Activated CD4-positive, alpha-beta memory T cell treated with anti-CD3 and anti-CD28 coated beads, Interleukin-2, amount 10 ng/mL, durations not matched to agents 7 days and 5 days (primary cell): ENCODE measurements at places on chromosomes 13 and 19. TPM values are rescaled to one million over a fixed set of nuclear protein-coding genes. Genes with fewer than 3 reads are reported as not detected.

GRCh38 chr19:18745931-18746330, 45.2 kb downstream of the COMP start:
- DNase-seq = no peak

DNA sequence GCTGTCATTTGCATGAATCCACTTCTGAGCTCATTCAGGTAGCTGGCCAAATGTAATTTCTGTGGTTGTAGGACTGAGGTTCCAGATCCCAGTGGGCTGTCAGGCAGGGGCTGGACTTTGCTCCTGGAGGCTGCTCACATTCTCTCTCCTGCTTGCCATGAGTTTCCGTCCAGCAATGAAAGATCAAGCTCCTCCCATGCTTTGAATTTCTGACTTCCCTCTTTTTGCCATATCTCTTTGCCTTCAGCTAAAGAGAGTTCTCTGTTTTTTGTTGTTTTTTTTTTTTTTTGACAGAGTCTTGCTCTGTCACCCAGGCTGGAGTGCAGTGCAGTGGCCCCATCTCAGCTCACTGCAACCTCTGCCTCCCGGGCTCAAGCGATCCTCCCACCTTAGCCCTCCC, 76.9 kb downstream of the ING1 start:
- DNase-seq = no peak

DNA sequence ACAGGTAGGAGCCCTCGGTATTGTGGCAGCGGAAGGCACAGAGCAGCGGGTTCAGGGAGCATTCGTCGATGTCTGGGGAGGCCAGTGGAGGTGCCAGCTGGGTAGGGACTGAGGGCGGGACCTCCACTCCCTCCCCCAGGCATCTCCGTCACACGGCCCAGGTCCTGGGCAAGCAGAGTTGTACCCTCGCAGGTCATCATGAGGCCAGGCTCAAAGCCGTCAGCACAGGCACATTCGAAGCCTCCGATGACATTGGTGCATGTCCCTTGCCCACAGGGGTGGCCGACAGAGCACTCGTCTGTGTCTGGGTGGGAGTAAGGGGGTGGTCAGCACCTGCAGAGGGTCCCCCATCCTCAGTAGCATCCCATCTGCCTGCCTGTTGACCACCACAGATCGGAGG, 35.3 kb downstream of the CCL25 start:
- no peak for DNase-seq

DNA sequence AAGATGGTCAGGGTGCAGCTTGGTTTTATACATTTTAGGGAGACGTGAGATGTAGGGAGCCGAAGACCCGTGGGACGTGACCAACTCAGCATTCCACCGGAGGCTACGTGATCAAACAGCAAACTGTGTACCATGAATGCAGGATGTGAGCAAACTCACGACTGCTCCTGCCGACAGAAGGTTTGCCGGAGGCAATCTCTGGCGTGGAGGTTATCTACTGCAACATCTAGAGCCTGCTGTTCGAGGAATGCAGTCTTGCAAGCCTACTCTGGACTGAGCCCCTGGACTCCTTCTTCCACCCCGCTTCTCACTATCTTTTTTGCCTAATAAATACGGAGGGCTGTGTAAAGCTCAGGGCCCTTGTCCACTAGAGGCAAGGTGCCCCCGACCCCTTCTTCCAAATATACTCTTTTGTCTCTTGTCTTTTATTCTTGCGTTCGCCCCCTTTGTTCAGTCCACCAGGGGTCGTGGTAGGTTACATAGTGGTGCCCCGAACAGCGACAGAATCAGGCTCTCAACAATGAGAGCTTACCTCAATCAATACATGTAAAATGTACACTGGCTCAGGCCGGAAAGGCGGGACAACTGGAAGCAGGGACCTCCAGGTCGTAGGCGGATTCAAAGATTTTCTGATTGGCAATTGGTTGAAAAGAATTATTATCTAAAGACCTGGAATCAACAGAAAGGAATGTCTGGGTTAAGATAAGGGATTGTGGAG, 8.9 kb upstream of the OR1I1 start:
- DNase-seq = no peak

- no peak for DNase-seq
Measured at GRCh38 chr19:2983351-2984214, 6.2 kb downstream of the TLE6 start.

GRCh38 chr19:4497770-4498389, 20.4 kb downstream of the PLIN4 start:
- DNase-seq = no peak

DNA sequence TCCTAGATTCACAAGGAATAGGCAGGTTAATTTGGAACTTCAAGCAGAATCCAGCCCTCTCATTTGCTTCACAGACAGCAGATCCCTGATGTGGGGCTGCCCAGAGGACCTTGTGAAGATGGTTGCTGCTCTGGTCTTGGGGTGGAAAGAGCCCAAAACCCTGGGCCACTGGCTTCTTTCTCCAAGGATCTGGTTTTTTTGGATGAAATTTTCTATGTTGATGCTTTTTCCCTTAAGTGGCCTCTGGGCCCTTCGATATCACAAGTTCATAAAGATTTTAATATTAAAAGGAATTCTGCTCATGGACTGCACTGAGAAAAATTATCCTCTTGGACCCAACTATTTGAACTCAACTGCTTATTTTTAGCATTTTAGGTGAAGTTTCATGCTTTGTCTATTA, 421.1 kb downstream of the KLF5 start:
- no peak for DNase-seq

DNA sequence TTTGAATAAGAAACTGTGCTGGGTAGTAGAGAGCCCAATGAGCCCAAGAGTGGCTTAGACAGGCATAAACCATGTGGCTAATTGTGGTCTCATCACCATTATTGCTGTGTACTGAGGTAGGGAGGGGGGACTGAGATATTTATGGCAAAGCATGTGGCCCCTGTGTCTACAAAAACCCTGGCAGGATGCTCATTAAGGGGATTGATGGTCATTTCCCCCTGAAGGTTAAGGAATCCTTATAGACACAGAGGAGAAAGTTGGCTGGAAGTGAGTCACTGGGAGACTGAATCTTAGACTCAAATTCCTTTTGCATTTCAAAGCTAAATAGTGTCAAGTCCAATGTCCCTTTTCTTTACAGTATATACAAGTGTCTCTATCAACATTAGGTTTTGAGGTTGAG, 9.8 kb upstream of the DACT3 start:
- DNase-seq = no peak

- no peak for DNase-seq
Measured at GRCh38 chr13:91408971-91409370, 10.6 kb downstream of the GPC5 start.

- DNase-seq = no peak
Measured at GRCh38 chr19:36032251-36033104, at the start of gene CLIP3. Gene CLIP3 (minus strand): TSS chr19:36032873. CDS start chr19:36032357, 516 bp downstream.

GRCh38 chr13:98782654-98783053, 30.2 kb upstream of the SLC15A1 start:
- no peak for DNase-seq

DNA sequence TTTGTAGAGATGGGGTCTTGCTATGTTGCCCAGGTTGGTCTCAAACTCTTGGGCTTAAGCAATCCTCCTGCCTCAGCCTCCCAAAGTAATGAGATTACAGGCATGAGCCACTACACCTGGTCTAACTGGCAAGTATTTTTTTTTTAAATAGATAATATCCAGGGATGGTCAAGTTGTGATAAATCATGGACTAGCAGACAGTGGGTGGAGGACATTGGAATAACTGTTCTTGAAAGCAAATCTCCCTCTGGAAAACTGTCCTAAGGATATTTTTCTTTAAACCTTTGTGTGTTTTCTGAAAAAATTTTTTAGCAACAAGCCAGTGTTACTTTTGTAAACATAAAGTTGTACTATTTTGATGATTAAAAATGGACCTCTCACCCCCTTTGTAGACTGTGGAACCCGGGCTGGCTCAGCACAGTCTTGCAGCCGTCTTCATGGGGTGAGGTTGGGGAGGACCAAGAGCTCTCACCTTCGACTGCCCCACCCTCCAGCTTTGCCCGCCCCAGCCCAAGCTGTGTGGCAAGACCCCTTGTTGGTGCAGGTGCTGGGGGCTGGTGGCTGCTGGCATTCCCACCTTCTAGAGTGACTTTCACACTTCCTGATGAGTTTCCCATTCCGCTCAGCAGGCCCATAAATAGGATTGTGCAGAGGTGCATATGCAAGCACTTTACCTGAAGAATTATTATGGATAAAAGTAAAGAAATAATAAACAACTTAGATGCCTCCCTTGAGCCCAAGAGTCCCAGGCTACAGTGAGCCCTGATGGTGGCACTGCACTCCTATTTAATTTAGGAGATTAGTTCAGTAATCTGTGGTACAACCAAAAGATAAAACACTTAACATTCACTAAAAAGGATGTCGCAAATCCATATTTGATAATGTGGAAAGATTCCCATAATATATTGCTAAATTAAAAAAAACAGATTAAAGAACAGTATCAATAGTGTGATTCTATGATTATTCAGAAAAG, 107.3 kb downstream of the GADD45B start:
- DNase-seq = no peak

DNA sequence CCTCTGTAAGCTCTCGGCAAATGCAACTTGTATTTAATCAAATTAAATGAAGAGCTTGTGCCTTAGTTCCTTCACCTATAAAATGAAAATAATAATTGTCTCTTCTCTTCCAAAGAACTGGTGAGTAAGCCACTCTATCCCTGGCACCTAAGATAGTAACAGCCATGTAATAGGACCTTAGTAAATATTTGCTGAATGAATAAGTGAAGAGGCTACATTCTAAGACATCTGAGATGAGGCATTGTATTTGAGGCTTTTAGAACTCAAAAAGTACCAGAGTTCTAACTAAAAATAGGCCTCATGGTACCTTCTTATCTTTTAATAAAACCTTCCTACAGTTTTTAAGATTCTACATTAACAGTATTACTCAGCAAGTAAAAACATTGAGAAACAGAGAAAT, 17.3 kb upstream of the DCLK1 start:
- DNase-seq = no peak

- DNase-seq = no peak
Measured at GRCh38 chr13:27980280-27980998, 8.1 kb downstream of the URAD start.

DNA sequence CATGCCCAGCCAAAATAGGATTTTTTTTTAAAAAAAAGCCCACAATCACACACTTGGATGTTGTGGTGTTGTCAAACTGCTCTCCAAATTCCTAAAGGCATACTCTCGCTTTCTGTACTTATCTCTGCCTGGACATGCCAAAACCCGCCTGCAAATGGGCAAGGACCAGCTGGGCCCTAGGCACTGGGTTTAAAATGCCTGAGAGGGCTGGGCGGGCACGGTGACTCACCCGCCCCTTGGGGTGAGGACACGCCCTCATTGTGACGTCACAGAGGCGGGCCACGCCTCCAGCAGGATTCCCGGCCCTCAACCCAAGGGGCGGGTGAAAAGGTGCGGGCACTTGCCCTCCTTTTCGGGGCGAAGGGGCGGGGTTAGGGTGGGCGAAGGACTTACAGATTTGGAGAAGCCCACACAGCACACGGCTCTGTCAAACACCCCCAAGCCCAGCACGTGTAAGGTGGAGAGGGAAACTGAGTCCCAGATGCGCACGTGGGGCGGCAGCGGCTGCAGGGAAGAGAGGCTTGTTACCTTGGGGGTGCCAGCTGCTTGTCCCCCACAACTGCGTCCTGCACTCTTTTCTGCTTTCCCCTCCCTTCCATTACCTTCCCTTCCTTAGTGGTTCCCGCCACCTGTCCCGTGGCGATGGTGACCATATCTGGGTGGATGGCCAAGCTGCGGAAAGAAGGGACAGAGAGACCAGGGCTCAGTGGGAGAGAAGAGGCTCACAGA, 6.6 kb downstream of the EML2 start:
- DNase-seq = peak; percentile 56

DNA sequence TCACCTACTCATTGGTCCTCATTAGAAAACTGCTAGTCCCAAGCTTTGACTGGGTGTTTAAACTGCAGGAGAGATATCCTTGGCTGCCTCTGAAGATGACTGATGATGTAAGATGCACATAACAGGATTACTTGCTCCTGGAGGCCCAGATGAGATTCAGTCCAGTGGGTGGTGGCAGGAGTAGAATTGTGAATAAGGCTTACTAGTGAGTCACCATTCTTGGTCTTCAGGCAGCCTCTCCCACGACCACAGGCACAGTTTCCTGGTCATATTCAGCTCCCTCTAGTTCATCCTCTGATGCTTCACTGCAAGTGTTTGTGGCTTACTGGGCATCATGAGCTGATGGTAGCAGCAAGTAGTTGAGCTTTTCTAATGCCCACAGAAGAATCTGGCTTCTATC, 12.1 kb downstream of the SERTM1 start:
- DNase-seq = no peak

DNA sequence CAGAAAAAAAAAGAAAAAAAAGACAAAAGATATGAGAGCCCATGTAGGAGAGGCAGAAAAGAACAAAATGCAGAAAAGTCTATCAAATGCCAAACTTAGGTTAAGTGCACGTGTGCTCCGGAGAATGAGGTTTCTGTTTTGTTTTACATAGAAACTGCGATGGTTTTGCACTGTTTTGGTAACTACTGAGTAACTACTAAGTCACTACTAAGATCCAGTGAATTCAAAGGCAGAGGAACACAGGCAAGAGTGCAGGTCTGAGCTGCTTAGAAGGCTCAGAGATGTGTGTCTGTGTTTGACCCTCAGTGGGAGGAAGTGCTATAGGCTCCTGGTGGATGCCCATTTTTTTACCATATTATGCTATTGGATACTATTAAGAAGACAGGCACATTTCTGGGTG, 299.3 kb downstream of the NDFIP2 start:
- no peak for DNase-seq

DNA sequence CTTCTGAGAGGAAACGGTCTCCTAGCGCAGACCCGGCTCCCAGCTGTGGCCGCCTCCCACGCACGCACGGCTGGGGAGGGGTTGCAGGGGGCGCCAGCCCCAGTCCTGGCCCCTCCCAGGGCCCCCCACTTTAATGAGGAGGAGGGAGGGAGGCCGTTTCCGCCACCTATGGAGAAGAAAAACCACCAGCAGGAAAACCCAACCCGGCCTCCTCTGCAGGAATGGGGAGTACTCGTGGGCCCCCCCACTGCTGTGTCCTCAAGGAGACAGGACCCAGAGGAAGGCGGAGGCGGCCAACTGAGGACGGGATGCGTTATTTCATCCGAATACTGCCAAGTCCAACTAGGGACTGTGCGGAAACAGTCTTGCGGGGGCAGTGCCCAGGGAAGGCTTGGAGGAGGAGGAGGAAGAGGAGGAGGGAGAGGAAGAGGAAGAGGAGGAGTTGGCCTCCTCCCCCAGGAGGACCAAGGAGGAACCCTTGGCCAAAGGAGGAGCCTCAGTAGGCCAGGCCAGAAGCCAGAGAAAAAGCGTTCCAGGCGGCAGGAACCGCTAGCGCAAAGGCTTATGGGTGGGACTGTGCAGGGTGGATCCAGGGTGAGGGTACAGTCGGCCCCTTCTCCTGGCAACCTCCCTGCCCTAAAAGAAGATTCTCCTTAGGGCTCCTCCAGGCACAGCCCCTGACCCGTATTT, 3.9 kb upstream of the SSBP4 start:
- no peak for DNase-seq

SPRED3 gene
- 3.8 TPM for total RNA-seq

ZFP28 gene
- total RNA-seq = 3.8 TPM

SELENOV gene
- not detected for total RNA-seq

KCNN4 gene
- total RNA-seq = 72.3 TPM
